ENCODE measurements at places on chromosomes 2 and 18. TPM values are rescaled to one million over a fixed set of nuclear protein-coding genes. Genes with fewer than 3 reads are reported as not detected.

Gene GAL3ST2
- not detected for total RNA-seq

GRCh38 chr2:176650104-176650837 lies 381.0 kb downstream of the MTX2 start:
- H3K4me1 ChIP-seq = peaks cover 7% of the 10 kb centered on the region
- no peak overlapping the region for H3K27ac ChIP-seq
- no peaks in the 10 kb centered on the region for H3K36me3 ChIP-seq
- peaks cover 3% of the 10 kb centered on the region for H3K27me3 ChIP-seq

Gene MYL12A
- total RNA-seq = 793 TPM

Gene EHD3
- 12.1 TPM for total RNA-seq

Measured in endothelial cell of umbilical vein (primary cell).